ENCODE measurements at places on chromosomes 1 and 21.

GRCh38 chr1:211603191-211603701 is 24.3 kb upstream of the SLC30A1 start:
- no peak for DNase-seq

GRCh38 chr1:187641907-187642306 is 813.2 kb downstream of the PLA2G4A start:
- DNase-seq, result no peak

DNA sequence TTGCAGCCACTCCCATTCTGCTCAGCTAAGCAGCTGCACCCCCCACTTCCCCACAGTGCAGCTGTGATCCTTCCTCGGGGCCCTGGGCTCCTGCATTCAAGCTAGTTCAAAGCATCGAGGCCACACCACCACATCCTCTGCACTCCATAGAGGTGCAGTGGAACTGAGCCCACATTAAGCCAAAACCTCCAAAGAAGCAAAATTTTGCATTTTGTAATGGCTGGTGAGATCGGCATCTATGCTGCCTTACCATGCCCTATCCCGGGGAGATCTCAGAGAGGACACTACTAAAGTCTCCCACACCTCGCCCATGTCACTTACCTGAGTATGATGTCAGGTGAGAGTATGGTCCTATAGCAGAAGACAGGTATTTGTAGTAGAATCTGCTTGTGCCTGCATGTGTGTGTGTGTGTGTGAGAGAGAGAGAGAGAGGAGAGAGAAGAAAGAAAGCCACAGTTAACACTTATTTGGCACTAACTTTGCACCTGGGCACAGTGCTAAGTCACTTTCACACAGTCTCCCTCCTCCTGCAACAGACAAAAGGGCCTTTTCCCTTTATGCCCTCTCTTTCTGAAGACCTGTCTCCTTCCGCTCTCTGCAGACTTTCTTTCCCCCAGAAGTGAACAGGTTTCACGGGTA is 89.8 kb downstream of the KIF14 start:
- DNase-seq, result peak; percentile 30

- DNase-seq, result no peak
Observed at GRCh38 chr1:21933397-21934248, 3.5 kb downstream of the HSPG2 start.

GRCh38 chr1:75953461-75953860 is 21.3 kb upstream of the ASB17 start:
- no peak for DNase-seq

GRCh38 chr1:178126261-178126660 is 32.4 kb downstream of the RASAL2 start:
- no peak for DNase-seq

DNA sequence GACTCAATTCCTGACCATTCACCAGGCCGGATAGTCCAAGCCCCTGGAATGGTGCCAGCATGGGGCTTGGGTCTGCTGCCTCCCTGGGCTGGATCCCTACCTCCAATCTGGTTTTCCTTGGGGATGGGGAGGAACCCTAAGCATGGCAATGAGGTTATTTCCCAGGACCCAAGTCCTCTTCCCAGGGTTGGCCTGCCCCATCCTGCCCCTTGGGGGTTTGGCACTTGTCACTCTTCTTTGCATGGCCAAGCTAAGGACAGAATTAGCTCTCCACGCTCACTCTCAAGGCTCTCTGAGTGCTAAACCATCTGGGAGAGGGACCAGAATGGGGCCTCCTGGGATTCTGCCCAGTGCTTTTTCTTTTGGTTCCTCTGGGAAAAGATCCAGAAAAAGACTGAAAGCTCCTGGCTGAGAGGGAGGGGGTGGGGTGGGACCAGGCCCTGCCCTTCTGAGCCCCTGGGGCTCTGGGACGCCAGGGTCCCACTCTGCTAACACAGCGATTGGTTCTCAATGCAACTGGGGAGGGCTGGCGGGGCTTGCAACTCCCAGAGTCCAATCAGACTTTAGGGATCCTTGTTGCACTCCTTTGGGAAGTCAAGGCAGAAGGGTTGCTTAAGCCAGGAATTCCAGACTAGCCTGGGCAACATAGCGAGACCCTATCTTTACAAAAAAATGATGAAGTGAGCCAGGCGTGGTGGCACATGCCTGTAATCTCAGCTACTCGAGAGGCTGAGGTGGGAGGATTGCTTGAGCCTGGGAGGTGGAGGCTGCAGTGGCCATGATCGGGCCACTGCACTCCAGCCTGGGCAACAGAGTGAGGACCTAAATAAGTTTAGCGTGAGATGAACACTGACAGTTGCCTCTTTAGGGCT is 52.7 kb downstream of the DHRS3 start:
- no peak for DNase-seq

DNA sequence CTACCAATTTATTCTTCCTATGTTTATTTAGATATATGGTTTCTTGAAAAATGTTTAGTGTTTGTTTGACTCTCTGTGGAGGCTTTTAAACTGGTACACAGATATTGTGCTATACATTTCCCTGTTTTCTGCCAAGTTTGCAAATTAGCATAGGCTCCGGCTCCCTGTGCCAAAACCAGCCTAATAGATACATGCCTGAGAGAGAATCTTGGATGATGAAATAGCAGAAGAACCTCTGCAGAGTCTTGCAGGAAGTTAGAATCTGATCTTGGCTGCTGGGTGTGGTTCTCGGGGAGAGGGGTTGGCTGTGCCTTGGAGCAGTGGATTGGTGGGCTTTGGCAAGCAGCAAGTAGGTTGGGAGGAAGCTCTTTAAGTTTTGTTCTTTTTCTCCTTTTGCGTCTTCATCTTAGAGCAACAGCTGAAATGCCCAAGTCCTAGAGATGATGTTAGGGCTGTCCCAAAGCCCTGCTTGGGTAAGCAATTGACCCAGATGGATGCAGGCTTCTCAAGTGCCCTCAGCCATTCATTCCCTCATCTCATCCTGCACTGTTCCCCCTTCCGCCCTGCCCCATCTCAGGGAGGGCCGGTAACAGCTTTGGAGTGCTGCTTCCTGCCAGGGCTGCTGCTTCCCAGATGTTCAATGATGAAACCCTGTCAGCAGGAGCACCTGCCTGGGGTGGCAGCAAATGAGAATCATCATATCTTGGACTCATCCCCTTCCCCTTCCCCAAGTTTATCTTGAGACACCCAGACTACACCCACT is 9.3 kb downstream of the PLA2G2A start:
- DNase-seq, result no peak

- DNase-seq, result no peak
Observed at GRCh38 chr1:63316598-63316983, 5.8 kb upstream of the FOXD3 start.

- no peak for DNase-seq
Observed at GRCh38 chr1:113792471-113792870, 19.8 kb downstream of the RSBN1 start.

DNA sequence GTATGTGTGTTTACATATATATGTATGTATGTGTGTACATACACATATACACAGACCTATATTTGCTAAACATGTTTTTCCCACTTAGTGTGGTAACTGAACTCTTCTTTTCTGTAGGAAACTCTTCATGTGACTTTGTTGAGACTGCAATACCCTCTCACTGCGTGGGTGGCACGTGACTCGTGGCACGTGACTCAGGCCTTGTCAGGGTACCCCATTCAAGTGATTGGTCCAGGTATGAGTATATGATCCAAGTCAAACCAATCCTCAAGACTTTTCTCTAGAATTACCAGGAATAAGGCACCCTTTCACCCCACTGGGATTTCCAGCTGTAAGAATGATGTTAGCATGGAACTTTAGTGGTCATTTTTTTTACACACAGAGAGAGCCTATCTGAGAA is 149.2 kb upstream of the KCNK2 start:
- DNase-seq, result no peak

DNA sequence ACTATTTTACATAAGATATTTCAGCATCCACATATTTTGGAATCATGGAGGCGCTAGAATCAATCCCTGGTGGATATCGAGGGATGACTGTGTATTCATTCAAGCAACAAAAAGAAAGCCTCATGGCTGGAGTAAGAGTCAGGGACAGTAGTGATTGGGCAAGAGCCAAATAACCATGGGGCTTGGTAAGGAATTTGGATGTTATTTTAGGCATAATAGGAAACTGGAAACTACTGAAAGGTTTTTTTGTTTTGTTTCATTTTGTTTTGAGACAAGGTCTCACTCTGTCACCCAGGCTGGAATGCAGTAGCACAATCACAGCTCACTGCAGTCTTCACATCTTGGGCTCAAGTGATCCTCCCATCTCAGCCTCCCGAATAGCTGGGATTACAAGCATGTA is 33.8 kb upstream of the EYA3 start:
- no peak for DNase-seq

GRCh38 chr1:86778569-86779239 is 74.3 kb downstream of the SH3GLB1 start:
- DNase-seq, result no peak

Measured in naive thymus-derived CD8-positive, alpha-beta T cell (primary cell).